ENCODE measurements at places on chromosomes 3 and 15.
A peak's percentile ranks its signal among the peaks of the same experiment; 100 is the strongest.

GRCh38 chr15:55279746-55280351 lies 9.8 kb downstream of the RAB27A start:
- peak; percentile 57 for DNase-seq

DNA sequence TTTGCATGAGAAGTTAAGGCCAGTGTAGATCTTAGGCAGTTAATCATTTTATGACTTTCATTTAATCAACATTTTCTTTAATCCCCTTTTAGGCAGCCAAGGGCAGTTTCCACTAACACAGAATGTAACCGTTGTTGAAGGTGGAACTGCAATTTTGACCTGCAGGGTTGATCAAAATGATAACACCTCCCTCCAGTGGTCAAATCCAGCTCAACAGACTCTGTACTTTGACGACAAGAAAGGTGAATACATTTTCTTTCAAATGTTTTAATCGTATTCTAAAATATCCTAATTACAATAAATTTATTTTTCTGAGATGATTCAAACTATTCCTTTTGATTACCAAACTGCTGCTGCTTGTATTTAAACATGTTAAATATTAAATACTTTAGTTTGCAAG lies 843.2 kb downstream of the CADM2 start:
- DNase-seq, result no peak

DNA sequence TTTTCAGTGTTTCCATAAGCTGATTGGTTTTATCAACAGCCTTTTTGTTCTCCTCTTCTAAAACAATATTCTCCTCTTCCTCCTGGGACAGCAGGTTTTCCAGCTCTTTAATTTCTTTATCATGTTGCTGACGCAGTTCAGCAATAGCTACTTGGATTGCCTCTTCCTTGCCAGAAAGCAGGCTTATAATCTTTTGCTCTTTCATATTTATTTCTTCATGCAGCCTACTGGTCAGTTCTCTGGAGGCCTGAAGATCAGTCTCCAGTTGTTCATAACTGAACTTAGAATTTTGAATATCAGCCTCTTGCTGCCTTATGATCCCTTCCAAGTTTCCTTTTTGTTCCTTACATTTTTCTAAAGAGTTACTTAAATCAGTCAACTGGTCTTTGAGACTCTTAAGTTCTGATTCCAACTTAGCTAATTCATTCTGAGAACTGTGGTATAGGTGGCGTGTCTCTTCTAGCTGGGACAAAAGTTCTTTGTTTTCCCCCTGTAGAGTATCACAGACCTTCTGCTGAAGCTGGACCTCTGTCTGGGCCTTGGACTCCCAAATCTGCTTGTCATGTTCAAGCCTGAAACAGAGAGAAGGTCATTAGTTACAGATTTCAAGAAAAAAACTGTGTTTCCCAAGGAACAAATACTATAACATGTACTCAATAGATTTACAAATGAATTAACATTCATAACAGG lies 31.5 kb upstream of the HCLS1 start:
- no peak for DNase-seq

- DNase-seq, result no peak
Measured at GRCh38 chr3:157794771-157795170, 291.6 kb upstream of the VEPH1 start.

DNA sequence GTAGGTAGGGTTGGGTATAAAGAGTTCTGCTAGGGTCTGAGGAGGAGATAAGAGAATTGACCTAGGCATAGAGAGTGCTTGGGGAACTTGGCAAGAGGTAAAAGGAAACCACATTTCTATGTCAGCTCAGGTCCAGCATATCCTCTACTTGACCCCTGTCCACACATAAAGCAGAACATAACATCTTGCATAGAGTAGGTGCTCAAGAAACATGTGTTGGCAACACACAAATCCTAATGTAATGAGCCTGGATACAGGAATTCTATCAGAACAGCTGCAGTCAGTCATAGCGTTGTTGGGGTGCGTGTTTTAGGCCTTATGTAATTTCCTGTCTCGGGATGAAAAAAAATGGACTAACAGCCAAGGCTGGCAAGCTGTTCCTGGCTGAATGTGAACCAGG lies 35.0 kb upstream of the PLCL2 start:
- DNase-seq, result no peak

GRCh38 chr3:161230621-161231171 lies 9.6 kb downstream of the NMD3 start:
- DNase-seq, result no peak

DNA sequence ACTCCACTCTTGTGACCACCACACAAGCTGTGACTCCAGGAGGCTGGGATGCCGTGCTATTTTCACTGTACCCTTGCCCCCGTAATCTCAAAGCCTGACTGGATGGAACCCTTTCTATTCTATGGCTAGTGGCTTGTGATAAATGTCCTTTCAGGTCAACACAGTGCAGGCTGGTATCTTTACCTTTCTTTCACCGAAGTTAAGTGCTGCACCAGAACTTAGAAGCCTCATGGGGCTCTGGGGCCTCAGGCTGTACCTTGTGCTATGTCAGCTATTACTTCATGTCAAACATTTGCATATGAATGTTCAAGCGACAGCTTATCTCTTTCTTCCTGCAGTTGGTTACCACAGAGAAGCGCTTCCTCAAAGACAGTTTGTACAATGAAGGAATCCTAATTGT lies 66.8 kb downstream of the RPL39L start:
- no peak for DNase-seq

- no peak for DNase-seq
Measured at GRCh38 chr3:181860235-181860634, 148.5 kb downstream of the SOX2 start.

GRCh38 chr3:145678401-145678800 lies 482.6 kb downstream of the PLOD2 start:
- no peak for DNase-seq

DNA sequence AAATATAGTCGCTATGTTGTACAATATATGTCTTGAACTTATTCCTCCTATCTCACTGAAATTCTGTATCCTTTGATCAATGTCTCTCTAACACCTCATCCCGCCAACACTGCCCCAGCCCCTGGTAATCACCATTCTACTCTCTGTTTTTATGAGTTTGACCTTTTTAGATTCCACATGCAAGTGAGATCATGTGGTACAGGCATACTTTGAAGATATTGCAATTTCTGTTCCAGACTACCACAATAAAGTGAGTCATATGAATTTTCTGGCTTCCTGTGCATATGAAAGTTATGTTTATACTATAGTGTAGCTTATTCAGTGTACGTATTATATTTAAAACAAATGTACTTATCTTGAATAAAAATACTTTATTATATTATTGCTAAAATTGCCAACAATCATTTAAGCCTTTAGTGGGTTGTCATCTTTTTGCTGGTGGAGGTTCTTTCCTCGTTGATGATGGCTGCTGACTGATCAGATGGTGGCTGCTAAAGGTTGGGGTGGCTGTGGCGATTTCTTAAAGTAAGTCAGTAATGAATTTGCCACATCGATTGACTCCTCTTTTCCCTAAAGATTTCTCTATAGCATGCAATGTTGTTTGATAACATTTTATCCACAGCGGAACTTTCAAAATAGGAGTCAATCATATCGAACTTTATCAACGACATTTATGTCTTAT lies 257.2 kb downstream of the NFKBIZ start:
- DNase-seq, result no peak

GRCh38 chr3:149466192-149466591 lies 8.3 kb upstream of the TM4SF4 start:
- no peak for DNase-seq

GRCh38 chr3:121992601-121993560 lies 29.2 kb downstream of the ILDR1 start:
- no peak for DNase-seq

GRCh38 chr3:128730471-128730870 lies 4.5 kb downstream of the RAB7A start:
- DNase-seq, result no peak

DNA sequence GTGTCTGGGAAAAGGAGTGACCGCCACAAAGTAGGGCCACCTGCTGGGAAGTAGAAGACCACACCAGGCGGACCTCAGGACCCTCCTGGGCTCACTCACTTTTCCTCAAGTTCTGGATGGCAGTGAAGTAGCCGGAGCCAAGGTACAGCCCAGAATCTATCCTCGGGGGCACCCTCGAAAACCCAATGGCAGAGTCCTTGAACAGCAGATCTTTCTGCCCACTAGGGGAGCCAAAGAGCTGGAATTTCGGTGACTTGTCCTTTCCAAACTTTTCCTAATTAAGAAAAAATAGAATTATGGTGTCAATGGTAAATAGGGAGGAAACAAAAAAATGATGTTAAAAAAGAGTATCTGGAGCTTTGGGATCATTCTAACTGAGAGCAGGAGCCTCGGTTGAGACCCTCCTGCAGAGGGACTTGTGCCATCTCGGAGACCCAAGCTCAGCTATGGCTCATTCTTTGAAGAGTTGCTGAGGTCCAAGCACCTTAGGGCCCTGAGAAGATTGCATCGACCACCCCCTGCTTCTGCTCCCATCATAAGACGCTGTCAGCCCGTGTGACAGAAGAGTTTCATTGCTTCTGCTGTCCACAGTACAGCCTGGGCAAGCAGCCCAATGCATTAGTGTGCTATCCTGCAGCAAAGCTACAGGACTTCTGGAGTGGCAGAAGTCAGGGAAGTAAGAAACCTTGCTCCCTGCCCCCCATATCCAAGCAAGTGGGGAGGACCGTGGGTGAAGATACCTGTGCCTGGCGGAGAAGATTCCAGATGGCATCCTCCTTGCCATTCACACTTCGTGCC lies 14.8 kb downstream of the LTF start:
- DNase-seq, result no peak

DNA sequence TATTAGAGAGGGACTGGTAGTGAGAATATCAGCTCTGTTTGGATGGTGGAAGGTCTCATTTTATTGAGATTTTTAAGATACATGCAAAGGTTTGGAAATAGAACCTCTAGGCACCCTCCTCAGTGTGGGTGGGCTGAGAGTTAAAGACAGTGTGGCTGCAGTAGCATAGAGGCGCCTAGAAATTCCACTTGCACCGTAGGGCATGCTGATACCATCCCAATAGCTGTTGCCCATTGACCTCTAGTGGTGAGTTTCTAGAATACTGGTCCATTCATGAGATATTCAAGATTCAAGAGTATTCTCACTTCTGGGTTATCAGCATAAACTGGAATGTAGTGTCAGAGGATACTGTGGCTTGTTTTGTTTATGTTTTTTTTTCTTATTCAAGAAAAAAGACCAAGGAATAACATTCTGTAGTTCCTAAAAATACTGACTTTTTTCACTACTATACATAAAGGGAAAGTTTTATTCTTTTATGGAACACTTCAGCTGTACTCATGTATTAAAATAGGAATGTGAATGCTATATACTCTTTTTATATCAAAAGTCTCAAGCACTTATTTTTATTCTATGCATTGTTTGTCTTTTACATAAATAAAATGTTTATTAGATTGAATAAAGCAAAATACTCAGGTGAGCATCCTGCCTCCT lies 87.2 kb downstream of the TGFBR2 start:
- peak; percentile 37 for DNase-seq

DNA sequence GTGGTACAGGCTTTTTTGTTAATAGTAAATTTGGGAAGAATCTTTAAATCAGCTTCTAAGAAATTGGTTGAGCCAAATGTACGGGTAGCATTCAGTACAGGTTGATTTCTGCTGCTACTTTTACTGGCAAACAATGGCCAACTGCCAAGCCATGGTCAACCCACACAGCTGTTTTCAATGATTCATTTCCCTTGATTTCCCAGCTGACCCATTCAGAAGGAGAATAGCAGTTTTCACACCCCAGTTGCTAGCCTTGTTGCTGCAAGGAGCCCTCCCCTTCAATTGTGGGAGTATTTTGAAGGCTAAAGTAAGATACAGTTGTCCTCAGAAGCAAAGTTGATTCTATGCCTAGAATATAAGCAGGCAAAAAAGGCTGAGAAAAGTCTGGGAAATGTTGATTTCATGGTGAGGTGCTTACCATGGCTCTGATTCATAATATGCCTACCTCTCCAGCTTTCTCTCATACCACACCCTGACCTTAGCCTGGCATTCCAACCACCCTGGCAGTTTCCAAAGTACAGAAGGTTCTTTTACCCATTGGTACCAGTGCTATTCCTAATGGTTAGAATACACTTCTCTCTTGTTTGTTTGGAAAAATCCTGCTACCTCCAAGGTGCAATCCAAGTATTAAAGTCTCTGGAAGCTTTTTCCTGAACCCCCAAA lies 320.3 kb upstream of the TGFBR2 start:
- no peak for DNase-seq

DNA sequence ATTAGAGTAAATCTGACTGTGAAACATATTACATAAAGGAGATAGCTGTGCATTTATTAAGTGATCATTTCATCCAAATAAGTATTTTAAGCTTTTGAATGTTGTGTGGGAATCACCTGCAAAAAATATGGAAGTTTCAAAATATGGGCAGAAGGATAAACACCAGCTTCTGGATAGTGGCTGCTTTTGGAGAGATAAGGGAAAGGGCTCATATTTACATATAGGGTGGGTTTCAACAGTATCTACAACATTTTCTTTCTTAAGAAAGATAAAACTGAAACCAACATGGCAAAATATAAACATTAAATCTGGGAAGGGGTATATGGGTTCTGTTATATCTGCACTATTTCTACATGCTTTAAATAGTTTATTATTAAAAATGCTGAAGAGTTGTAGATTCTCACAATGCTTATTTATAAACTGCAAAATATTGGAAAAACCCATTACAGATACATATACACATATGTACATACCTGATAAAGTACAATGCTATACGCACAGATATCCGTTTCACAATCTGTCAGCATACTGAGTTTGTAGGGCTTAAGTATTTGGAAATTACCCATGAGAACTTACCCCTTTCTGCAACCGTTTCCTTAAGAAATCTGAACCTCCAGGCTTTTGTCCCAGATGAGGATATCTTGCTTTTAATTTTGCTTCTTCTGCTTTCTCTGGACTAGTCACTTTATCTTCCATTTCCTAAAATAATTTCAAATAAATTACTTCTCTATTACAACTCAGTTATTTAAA lies 12.1 kb downstream of the ARPP19 start:
- no peak for DNase-seq

- peak; percentile 39 for DNase-seq
Measured at GRCh38 chr3:18499301-18499700, 74.2 kb upstream of the SATB1 start.

DNA sequence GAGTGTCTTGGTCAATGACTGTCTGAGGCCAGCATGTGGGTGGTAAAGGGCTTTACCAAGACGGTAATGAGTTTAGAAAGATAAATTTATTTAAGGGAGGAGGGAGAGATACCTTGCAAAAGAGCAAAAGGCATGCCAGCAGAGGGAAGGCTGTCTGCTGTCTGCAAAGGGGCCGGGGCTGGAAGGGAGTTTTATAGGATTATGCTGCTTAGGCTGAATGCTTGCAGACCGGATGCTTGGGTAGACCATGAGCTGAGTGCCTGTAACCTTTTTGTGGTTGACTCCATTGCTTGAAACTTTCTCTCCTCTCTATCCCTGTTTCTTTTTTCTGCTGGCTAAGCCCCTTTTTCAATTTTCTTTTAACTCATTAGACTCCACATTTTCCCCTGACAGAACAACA lies 1543.0 kb downstream of the OTOL1 start:
- DNase-seq, result no peak

- DNase-seq, result no peak
Measured at GRCh38 chr3:117735481-117736101, 1026.0 kb downstream of the TUSC7 start.
